ENCODE measurements at places on chromosomes 6 and 20.

- DNase-seq: no peak
Observed at GRCh38 chr6:150144294-150144868, 1.5 kb downstream of the PPP1R14C start.

GRCh38 chr6:17283074-17283473, 1.9 kb downstream of the RBM24 start:
- DNase-seq: no peak

DNA sequence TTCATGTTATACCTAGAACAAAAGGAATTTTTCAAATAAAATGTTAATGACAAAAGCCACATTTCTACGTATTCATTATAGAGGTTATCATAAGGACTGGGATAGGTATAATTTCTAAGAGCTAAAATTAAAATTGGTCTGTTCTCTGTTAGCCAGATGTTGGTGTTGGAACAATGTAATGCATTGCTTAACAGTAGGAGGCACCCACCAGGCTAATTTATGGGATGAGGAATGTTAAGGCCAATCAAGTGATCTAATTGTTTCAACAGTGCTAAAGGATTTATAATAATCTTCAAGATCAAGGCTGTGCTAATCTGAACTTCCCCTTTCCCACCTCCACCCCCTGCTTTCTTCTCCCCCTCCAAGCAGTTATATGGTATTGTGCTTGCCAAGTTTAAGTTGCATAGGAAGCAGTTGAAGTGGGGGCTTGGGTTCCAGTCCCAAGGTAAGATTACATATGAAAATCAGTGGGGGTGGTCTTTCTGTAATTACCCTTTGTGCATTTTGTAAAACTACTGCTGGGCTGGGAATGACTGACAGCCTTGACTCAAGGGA, 89.2 kb upstream of the BACH2 start:
- no peak for DNase-seq

DNA sequence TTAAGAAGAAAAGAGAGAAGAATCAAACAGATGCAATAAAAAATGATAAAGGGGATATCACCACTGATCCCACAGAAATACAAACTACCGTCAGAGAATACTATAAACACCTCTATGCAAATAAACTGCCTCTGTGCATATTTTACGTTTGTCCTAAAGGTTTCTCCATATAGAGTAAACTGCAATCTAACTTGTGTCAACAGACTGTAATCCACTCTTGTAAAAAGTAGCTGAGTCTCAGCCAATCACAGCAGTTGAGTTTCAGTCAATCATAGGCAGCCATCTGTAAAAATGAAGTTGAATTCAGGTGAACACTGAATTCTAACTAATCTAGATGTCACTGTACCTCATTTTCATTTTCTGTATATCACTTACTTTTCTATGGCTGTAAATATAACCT, 112.2 kb upstream of the SYNCRIP start:
- DNase-seq: no peak

DNA sequence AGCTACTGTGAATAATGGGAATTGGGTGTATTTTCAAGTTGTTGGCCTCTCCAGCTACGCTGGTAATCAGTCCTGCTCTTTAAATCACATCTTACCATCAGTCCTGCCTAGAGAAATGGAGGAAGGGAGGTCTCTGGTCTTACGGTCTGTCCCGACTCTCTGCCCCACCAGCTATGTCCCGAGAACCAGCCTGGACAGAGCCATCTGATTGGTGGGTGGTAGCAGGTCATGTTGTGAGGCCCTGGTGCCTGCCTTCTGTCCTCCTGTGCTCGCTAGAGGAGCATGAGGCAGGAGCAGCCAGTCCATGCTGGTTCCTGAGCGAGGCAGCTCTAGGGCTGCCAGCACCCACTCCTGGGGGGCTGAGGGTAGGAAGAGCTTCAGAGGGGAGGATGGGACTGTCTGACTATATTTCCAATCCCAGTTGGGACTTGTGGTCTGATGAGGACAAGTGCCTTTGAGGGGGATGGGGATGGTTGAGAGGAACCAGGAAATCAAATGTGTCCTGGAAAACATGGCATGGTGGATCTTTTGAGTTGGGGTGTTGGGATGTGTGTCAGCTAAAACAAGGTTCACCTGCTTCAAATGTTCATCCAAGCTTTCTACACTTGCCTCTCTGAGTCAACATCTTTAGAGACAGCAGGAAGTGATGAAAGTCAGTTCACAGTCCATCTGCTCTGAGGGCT, 33.0 kb downstream of the SYNJ2 start:
- DNase-seq: no peak

- DNase-seq: no peak
Observed at GRCh38 chr6:123316733-123317323, 319.9 kb downstream of the TRDN start.

GRCh38 chr6:70413992-70414494, 735 bp downstream of the FAM135A start:
- no peak for DNase-seq

DNA sequence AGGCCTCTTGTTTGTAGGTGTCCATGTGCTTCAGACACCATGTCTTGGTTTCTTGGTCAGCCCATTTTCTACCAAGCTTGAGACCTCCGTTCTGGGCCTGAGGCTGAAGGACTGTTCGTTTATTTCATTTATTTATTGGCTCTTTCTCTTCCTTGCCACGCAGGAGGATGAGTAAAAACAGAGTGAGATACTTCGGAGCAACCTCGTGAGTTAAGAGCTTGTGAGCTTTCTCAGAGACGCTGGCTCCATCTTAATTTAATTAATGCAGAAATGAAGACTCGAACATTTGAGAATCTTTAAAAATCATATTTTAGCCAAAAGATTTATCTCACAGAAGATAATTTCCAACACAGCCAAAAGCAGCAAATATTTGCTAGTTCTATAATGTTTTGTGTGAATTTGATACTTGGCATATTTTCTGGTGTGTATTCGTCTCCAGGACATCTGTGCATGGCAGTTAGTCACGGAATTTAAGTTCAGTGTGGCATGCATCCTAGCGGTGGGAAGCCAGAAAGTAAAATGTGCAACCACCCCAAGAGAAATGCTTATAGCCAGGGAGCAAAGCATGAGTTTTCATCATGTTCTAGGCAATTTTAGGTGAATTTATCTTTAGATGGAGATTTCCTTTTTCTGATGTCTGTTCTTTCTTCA, 76.0 kb downstream of the THBS2 start:
- no peak for DNase-seq

GRCh38 chr20:10495173-10495572, 60.1 kb downstream of the SLX4IP start:
- DNase-seq: no peak

- no peak for DNase-seq
Observed at GRCh38 chr6:128209771-128210170, 308.9 kb upstream of the THEMIS start.

GRCh38 chr6:1621070-1621701, 11.5 kb downstream of the FOXC1 start:
- no peak for DNase-seq

DNA sequence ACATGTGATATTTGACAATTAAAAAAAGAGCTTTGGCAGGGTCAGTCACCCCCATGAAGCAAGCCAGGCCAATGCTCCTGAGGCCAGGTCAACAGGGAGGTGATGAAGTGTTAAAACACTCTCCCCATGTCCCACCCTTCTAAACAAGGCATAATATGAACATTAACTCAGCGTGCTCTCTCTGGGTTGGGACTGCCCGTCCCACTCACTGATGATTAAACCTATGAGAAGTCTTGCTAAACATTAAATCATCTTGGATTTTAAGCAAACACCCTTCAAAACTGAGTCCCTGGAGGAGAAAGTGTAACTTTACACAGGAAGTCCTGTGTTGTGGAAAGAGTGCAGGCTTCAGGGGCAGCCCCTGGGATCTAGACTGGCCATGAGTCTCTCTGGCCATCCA, 558.5 kb downstream of the CD83 start:
- DNase-seq: no peak

DNA sequence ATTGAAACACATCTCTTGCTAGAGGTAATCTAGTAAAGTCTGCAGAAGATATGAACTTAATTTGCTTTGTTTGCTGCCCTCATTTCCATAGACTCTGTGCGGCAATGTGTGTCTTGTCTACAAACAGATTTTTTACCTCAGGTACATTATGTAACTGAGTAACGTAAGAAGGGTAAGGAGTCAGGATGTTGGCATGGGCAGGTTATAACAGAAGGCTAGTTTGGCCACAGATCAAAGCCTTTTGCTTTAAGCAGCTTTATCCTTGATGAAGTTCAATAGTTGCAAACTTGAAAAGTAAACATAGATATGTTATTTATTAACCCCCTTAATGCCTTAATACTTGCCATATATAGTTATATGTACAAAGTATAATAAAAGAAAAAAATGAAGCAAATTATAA, 391.6 kb upstream of the FKBP1C start:
- no peak for DNase-seq

GRCh38 chr6:35808688-35809087, 3.5 kb downstream of the LHFPL5 start:
- DNase-seq: no peak

GRCh38 chr6:155417454-155417853, 38.2 kb downstream of the NOX3 start:
- no peak for DNase-seq

All from stimulated activated CD8-positive, alpha-beta memory T cell treated with anti-CD3 and anti-CD28 coated beads, Interleukin-2, amount 100 ng/mL, for 1 hour (primary cell).